Anterior cingulate cortex (tissue), 58 donors: ENCODE measurements at places on chromosomes 11 and 22.

- no peak for DNase-seq
These were observed 1.2 kb upstream of the TRIM3 start for GRCh38 chr11:6474806-6475500.

DNA sequence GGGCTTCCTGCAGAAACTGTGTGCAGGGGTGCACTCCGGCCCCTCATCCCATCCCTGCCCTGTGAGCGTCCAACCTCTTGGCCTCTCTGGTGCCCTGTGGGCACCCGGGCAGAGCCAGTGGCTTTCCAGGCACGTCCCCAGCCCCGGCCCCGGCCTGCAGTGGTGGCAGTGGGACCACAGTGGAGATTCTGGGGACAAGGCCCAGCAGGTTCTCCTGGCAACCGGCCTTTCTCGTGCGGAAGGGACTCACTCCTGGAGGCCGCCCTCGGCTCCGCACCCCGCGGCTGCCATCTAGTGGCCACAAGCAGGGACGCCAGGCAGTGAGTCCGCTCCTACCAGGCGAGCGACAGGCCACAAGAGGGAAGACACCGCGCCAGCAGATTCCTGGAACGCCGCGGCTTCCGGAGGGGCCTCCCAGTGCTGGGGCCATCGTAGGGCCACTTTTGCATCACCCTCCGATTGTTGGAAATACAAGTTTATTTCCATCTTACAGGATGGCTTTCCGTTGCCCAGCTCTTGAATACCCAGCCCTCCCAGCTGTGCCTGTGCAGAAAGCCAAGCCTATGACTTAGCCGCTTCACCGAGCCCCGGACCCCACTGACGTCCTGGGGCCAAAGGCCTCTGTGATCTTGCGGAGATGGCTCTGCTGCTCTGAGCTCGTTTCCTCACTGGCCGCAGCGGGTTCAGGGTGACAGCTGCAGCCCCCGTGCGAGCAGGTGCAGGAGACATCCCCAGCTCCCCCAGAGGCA is 357.3 kb downstream of the CTTN start:
- peak; percentile 36 for DNase-seq

DNA sequence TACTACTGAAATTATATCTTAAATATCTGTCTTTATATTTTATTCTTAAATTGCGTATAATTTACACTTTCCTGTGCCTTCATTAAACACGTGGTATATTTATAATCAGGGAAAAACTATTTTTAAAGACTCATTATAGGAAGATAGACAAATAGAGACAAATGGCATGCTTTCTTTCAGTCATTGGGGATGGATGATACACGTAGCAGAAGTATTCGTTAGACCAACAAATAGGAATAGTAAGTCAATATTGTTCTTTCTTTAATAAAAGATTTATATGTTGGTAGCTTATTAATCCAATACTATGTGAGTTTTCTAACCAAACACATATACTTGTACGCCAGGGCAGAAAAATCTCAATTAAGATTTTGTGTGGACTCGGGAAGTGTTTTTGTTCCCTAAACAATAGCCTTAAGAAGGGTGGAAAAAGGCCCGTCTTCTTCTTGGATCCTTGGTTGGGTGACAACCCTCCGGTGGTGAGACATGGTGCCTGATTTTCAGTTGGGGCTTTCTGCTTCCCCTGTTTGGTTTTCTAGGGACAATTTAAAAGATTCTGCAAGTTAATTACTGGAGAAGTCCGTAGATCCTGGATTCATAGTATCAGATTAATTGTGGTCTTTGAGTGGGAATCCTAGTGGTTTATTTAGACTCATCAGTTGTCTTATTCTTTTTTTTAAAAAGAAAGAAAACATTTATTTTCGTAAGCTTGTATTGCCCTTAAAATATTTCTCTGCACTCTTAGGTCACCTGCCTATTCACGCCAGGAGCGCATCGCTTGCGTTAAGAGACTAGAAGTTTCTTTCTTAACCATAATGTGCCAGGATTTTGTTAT is 83.5 kb upstream of the WNT7B start:
- no peak for DNase-seq

DNA sequence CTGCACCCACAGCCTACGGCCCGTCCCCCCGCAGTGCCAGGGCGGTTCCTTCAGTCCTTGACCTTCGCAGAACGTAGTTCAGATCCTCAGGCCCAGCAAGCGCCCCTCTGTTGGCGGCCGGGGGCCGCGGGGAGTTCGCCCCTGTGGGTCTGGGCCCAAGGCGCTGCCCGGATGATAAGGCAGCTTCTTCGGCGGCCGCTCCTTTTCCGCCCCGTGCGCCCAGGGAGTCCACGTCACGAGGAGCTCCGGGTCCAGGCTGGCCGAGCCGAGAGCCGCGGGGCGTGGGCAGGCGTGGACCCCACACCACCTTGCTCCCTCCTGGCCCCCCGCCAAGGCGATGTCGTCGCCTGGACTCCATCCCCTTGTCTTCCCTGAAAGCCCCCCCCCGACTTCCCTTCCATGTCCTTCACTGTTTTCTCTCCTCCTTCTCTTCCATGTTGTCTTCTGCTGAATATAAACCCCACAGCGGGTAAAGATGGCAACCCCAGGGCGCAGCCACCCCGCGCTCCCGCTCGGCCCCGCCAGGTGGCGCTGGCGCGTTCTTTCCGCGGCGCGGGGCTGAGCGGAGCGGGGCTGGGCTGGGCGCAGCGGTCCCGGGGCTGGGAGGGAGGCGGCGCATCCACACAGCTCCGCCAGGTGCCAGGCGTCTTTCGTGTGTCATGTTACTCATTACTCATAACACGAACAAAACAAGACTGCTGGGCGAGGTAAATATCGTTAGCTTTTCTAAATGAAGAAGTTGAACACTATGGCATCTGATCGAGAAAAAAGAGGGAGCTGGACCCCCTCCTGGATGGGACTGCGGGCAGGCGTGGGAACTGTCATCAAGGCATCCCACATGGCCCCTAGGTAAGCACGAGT is 321.0 kb downstream of the NTM start:
- DNase-seq: no peak

GRCh38 chr11:22342211-22343031 is 4.2 kb downstream of the SLC17A6 start:
- DNase-seq: no peak

DNA sequence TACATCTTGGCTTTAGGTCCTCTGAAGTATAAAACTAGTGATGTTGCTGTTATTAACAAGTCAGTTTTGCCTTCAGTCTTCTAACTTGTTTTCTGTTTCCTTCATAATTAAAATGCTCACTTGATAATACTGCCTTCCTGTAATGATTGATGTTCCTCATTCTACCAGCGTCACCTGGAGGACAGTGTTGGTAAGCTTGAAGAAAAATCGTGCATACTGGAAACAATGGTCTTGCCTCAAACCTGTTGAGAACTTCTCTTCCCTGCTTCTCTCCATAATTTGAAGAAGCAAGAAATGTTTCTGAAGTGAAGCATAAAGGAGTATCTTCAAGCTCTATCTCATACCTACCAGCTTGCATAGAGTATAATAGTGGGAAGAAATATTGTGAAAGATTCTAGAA is 3.0 kb downstream of the YWHAH start:
- DNase-seq: no peak

DNA sequence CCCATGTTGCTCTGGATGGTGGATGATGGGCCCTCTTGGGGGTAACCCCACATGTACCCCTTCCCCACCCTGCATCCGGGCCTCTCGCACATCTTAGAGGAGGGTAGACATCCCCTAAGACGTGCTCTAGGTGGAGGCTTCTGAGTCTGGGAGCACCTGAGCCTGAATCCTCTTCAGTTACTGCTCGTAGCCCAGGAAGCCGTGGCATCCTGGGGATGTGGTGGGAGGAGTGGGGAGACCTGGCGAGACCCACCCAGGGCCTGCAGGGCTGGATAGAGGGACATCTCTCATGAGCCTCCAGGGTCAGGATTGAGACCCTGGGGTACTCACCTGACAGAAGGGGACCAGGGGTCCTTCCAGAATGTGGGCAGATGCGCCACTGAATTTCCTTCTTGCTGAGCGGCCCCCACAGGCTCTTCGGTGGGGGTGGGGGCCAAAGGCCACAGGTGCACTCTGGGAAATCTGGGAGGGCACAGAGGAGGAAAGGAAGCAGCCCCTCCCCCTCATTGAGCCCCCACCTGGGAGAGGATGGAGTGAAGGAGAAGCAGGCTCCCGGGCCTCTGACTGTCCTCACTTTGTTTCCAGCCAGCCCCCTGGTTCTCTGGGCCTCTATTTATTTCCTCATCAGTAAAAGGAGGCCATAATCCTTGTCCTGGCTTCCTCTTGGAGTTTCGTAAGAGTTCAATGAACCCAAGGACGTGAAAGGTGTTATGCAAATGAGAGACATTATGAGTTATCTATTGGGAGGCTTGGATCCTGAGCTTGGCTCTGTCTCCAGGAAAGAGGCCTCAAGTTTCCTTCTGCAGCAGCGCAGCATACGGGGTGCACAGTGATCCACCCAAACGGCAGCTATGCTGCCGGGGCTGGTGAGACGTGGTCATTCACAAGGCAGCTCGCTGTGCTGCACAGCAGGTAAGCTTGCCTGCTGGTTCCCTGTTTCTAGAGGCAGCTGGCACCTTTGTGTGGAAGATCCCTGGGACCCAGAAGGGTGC is 31.2 kb downstream of the KCNJ4 start:
- DNase-seq: no peak
